ENCODE measurements at places on chromosomes 5 and 9. TPM values are rescaled to one million over a fixed set of nuclear protein-coding genes. Genes with fewer than 3 reads are reported as not detected.

DNA sequence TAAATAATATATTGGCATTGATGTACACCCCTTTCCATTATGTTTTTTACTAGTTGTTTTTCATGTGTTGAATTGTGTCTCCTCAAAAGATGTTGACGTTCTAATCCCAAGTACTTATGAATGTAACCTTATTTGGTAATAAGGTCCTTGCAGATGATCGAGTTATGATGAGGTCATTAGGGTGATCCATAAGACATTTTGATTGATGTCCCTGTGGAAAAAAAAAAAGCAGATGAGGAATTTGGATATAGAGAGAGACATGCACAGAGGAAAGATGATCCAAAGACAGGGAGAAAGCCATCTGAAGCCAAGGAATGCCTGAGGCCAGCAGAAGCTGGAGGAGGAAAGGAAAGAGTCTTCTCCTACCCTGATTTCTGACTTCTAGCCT, 632.7 kb downstream of the TLR4 start:
- DNase-seq: no peak

- DNase-seq: no peak
Measured at GRCh38 chr9:107874137-107874536, 384.6 kb upstream of the KLF4 start.

- DNase-seq: no peak
Measured at GRCh38 chr9:17480966-17481365, 97.9 kb upstream of the SH3GL2 start.

- DNase-seq: no peak
Measured at GRCh38 chr9:515665-516064, 301.0 kb downstream of the DOCK8 start.

C5 gene
- 2.1 TPM for total RNA-seq

TTC16 gene
- total RNA-seq: not detected

Data from mesenteric fat pad (tissue), 1 donor.